ENCODE measurements at places on chromosomes 16 and 17.

GRCh38 chr17:81999976-82000802, 22.5 kb downstream of the CENPX start:
- DNase-seq = no peak

DNA sequence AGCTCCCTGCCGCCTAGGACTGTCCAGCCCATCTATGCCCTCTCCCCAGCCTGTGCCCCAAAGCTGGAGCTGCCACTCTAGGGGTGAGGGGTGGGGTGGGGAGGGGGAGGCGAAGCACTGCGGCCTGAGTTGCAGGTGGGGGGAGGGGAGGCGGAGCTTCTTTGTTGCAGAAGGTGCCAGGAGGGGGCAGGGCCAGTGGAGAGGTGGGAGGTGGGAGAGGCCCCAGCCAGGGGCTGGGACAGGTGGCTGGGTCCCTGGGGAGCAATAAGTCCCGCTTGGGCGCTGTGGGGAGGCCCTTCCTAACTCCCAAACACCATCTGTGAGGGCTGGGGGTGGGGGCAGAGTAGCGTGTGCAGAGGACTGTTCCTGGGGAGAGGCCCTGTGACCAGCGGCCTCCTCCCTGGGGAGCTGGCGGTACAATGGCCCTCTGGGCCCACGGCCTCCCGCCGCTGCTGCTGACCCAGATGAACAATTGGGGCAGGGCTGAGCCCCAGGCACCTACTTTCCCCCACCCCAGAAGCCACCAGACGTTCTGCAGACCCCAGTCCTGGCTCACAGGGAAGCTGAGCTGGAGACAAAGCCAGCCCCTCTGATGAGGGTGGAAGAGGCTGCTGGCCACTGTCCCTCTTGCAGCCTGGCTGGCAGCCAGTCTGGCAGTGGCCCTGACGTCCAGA, 2.2 kb upstream of the NTN3 start:
- DNase-seq = no peak

- DNase-seq = no peak
These were observed 1.2 kb upstream of the ABCA9 start for GRCh38 chr17:69061721-69062556.

- DNase-seq = no peak
These were observed 4.0 kb downstream of the NOG start for GRCh38 chr17:56597495-56597990.

DNA sequence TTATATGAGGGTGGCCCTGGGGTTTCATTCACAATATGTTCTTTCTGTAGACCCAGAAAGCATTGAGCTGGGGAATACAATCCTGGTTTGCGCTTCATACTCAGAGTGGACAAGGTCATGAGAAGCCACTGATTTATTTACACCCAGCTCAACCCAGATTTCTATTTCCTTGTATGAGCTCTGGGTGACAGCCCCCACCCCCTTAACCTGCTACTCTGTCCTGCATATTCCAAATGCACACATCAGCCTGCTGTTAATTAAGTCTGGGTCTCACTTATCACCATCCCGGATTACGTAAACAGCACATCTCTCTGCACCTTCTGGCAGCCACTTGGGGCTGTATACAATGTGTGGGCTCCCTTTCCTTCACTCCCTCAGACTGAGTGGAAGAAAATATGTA, 102.4 kb downstream of the DNAH9 start:
- DNase-seq = no peak

GRCh38 chr16:89639385-89639784, 18.1 kb downstream of the CHMP1A start:
- no peak for DNase-seq

- DNase-seq = peak; percentile 41
These were observed 2.6 kb downstream of the WSB1 start for GRCh38 chr17:27296428-27296979.

- peak; percentile 12 for DNase-seq
These were observed 9.0 kb upstream of the SPATA32 start for GRCh38 chr17:45270828-45271418.

DNA sequence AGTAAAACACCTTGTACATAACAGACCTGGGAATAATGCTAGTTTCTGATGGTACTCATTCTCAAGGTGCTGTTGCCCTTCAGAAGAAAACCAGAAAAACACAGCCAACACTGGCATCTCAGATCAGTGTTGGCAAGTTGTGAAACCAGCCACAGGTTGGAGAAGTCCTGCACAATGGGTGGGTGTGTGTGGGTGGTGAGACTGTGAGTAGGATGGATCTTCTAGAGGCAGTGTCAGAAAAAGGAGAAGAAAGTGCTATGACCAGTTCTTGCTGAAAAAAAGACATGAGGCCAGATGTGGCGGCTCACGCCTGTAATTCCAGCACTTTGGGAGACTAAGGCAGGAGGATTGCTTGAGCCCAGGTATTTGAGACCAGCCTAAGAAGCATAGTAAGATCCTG, 35.2 kb upstream of the SMIM36 start:
- DNase-seq = no peak

DNA sequence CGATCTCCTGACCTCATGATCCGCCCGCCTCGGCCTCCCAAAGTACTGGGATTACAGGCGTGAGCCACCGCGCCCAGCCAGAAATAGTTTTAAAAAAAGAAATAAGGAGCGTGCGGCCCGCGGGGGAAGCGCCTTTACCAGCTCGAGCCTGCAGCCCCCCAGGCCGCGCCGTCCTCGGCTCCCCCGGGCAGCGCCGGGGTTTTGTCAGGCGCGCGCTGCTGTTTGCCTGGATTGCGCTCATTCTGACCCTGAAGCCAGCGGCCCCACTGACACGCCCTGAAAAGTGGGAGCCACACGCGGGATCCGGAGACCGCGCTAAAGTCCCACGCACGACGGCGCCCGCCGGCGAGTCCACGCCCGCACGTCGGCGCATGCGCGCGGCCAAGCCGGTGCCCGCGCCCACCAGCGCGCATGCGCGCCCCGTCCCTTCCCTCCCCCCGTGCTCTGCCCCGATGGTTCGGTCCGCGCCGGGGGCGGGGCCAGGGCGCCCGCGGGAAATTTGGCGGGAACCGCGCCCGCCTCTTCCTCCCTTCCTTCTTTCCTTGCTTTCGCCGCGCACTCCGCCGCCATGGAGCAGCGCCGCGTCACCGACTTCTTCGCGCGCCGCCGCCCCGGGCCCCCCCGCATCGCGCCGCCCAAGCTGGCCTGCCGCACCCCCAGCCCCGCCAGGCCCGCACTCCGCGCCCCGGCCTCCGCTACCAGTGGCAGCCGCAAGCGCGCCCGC, at the start of gene CDT1:
TSS of gene CDT1 (plus strand) at position 526 of the 724 bp plus-strand sequence. CDS start at position 569, 43 bp downstream.
- peak; percentile 87 for DNase-seq

- DNase-seq = no peak
These were observed 45.2 kb downstream of the ANKRD11 start for GRCh38 chr16:89445166-89445565.

DNA sequence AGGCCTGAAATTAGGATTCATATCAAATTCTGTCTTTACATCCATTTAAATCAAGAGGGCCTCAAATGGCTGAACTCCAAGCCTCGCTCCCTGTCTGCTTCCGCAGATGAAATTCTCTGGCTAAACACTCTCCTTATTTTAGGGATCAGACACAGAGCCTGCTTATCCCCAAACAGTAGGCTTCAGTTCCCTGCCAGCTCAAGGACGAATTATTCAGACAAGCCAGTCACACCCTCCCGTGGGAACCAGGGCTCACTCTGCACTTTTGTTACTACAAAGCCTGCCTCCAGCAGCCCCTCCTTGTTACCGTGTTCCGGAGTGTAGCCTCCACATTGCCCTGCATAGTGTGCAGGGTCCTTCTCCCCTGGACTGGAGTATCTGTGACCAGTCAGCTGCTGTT, 46.6 kb upstream of the LCMT1 start:
- DNase-seq = no peak

DNA sequence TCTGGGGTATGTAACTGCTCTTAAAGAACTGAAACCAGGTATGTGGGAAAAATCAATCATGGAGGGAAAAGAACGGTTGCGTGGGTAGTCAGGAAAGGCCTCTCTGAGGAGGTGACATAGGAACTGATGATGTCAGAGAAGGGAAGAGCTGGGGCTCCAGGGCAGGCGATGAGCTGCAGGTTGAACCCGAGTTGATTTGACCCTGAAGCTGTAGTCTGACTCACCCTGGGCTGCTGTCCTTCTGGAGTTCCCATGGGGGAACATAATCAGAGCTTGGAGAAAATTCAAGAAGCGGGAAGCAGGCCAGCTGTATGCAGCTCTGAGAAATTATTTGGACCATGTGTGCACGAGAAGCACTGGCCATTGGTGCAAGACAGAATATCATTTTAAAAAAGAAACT, 16.7 kb downstream of the SLC6A2 start:
- no peak for DNase-seq

GRCh38 chr17:67992548-67993152, 3.6 kb downstream of the C17orf58 start:
- DNase-seq = no peak

- no peak for DNase-seq
These were observed 11.4 kb downstream of the CCR7 start for GRCh38 chr17:40553694-40554534.

GRCh38 chr16:27149986-27150385, 53.3 kb upstream of the KDM8 start:
- no peak for DNase-seq

DNA sequence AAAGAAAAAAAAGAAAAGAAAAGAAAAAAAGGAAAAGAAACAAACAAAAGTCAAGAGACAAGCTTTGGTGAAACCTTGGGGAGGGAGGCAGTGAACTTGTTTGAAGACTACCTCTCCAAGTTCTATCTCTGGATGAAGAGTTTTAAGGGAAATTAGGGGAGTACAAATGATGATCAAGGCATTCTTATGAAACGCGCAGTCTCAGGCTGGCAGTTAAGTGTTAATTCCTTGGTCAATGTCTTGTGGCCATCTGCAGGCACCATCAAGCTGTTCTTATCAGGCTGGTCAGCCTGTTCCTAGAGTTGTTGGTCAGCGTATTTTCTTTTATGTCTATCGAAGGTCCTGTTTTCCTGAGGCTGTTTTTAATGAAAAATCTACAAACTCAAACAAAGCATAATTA, 8.2 kb upstream of the DRG2 start:
- DNase-seq = no peak

DNA sequence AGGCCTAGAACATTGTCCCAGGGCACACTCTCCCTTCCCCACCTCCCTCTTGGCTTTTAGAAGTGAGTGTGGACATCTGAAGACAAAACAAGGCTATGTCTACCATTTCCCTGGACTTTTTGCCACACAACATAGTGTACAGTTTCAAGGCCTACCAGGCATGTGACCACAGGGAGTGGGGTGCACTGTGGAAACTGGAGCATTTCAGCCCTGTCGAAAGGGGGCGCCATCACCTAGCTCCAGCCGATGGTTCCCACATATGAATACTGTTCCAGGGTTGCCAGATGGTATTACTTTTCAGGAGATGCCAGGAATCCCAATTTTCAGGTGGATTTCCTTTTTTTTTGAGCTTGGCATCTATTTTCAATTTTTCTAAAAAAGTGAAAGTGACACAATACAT, 140.7 kb downstream of the KATNIP start:
- peak; percentile 8 for DNase-seq

GRCh38 chr16:54588026-54588425, 301.4 kb upstream of the IRX3 start:
- DNase-seq = no peak

- DNase-seq = peak; percentile 73
These were observed at the start of gene NATD1 for GRCh38 chr17:21252796-21253645. TSS of gene NATD1 (minus strand) at chr17:21253410. CDS start at chr17:21253264, 146 bp downstream.

DNA sequence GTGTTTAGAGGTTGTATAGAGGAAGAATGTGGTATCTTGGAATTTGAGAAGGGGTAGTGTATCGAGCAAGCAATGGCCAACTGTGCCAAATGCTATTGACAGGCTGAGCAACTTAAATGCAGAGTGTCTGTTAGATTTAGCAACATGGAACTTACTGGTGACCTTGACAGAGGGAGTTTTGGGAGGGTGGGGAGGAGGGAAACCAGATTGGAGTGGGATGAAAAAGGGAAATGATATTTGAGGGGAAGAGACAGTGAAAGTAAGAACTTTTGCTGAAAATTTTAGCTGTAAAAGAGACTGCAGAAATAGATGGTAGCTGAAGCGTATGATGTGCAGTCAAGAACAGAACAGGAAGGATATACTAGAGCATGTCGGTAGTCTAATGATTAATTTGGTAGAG, 1.1 kb downstream of the LRRC36 start:
- DNase-seq = no peak

DNA sequence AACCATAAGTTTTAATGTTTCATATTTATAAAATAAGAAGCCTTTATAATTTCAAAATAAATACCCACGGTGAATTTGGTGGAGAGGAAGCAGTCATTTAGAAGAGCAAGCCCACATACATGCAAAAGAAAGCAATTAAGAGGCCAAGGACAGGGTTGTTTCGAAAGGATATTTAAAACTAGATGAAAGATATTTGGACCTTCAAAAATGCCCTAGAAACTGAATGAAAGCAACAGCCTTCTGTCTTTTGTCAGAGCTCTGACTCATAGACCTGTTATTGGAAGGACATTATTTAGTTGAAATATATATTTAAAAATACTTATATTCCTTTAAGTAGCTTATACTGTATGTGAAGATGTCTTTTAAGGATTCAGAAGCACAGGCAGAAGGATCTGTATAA, 8.6 kb upstream of the METTL9 start:
- DNase-seq = peak; percentile 61

GRCh38 chr16:60413969-60414368, 1622.3 kb downstream of the CDH8 start:
- no peak for DNase-seq

DNA sequence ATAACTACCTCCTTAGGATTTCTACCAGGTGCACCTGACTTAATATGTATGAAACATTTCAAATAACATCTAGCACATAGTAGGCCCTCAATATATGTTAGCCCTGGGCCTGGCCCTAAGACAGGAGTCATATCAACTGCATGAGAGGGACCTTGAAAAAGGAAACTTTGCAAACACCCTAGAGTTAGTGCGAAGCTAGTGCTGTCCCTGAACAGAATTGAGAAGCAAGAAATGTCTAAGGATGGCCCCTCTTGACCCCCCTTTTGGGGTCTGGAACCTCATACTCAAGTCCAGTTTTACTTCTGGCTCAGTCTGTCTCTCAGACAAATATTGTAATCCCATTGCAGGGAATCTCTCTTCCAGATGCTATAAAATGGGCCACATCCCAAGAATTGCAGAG, 80.5 kb downstream of the CBLN1 start:
- no peak for DNase-seq

- peak; percentile 59 for DNase-seq
These were observed 6.4 kb downstream of the THRA start for GRCh38 chr17:40068917-40069750.

GRCh38 chr16:72561-73548, at the start of gene RHBDF1:
TSS of gene RHBDF1 (minus strand) at chr16:72631. CDS start at chr16:65015, 7,616 bp downstream.
- no peak for DNase-seq

Data from CD14-positive monocyte (primary cell).